ENCODE measurements at places on chromosomes 4 and X.

GRCh38 chrX:8887004-8887403 lies 85.8 kb upstream of the FAM9A start:
- DNase-seq, result no peak

DNA sequence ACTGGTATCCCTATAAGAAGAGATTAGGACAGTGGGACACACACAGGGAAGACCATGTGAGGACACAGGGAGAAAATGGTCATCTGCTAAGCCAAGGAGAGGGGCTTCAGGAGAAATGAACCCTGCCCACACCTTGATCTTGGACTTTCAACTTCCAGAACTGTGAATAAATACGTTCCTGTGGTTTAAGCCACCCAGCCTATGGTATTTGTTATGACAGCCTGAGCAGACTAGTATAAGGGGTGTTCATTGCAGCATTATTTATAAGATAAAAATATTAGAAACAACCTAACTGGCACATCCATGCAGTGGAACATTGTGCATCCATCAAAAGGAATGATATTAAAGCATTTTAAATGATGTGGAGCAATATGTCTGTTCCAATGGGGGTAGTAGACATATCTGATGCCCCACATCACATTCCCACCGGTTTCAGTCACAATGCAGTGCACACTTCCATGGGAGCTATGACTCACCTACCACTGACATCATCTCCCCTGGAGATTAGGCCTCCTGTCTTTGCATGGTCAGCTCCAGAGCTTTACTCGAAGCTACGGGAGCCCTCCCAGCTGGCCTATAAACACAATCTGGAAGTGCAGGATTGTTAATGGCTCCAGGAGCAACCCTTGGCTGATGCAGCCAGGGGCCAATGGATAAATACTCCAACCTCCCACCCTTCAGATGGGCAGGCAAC lies 38.9 kb upstream of the MAMLD1 start:
- DNase-seq, result no peak

DNA sequence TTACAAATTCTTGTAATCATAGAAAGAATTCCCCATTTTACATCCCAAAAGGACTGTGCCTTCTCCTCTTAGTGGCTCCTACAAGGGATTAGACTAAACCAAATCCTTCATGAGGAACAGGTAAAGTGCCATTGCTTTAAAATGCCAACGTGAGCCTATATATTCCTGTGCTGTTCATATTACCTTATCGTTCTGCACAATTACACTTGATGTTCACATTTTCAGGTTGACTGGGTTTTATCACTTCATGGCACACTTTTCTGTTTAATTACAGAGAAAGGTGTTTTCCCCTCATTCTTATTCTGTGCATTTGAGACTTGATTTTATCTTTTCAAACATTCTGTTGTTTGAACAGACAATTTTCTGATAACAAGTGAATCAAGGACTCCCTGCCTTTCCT lies 645.6 kb upstream of the FTHL17 start:
- DNase-seq, result no peak

GRCh38 chr4:177304094-177304493 lies 5.6 kb upstream of the NEIL3 start:
- no peak for DNase-seq

GRCh38 chr4:182809417-182810102 lies 107.6 kb downstream of the DCTD start:
- no peak for DNase-seq

DNA sequence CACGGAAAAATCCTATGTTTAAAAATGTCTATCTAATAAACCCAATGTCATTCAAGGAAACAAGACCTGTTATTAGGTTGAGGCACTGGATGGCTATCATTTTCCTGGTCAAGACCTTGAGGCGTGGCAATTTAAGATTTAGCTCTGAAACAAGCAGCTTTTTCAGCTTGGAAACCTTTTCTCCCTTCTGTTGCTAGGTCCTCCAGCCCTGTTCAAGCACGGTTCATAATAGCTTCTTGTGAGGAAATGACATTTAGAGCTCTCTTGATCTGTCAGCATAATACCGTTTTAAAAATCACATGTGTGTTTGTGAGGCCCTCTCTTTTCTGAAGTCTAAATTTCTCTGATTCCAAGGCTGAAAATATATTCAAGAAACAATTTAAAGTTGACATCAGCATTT lies 133.6 kb upstream of the GRPR start:
- no peak for DNase-seq

GRCh38 chrX:110425222-110426154 lies 66.8 kb downstream of the RTL9 start:
- no peak for DNase-seq

- no peak for DNase-seq
Observed at GRCh38 chrX:109440475-109440874, 41.4 kb downstream of the GUCY2F start.

DNA sequence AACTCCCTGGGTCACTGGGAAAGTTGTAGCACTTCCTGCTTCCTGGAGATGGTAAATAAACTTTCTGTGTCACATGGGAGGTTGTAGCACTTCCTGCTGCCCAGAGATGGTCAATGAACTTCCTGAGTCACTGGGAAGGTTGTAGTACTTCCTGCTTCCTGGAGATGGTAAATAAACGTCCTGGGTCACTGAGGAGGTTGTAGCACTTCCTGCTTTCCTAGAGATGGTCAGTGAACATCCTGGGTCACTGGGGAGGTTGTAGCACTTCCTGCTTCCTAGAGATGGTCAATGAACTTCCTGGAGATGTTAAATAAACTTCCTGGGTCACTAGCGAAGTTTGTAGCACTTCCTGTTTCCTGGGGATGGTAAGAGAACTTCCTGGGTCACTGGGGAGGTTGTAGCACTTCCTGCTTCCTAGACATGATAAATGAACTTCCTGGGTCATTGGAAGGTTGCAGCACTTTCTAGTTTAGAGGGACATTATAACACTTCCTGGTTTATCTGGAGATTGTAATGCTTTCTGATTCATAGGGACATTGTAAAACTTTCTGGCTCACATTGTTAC lies 62.3 kb upstream of the CD99 start:
- no peak for DNase-seq

GRCh38 chr4:110085131-110085530 lies 113.3 kb downstream of the ELOVL6 start:
- DNase-seq, result no peak

GRCh38 chrX:71994601-71995000 lies 84.0 kb downstream of the NHSL2 start:
- DNase-seq, result no peak

GRCh38 chr4:2981256-2981819 lies 18.0 kb downstream of the GRK4 start:
- no peak for DNase-seq

GRCh38 chrX:132292793-132293192 lies 73.5 kb upstream of the RAP2C start:
- DNase-seq, result no peak

DNA sequence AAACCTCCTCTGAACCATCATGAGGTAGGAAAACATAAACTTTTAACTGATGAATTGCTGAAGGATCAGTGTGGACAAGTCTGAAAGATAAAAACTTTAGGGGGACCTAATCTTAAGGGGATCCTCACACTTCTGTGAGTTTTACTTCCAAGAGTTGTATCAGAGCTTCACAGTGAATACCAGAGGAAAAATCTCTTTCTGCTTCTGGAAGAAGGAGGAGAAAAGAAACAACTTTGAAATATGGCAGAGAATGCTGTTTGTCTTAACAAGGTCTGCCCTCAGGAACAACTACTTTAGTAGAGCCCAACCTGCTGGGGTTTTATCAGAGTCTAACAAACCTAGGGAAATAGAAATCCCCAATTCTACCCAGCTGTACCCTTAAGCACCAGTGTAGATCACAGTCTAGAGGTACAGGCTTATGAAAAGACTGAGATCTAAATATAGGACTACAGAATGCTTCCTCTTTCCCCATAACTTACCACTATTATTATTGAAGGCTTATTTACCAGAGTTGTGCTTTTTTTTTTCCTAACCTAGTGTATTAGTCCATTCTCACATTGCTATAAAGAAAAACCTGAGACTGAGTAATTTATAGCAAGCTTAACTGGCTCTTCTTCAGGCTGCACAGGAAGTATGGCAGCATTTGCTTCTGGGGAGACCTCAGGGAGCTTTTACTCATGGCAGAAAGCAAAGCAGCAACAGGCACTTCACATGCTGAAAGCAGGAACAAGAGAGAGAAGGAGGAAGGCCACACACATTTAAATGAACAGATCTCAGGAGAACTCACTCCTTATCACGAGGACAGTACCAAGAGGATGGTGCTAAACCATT lies 167.9 kb downstream of the CAMK2D start:
- no peak for DNase-seq

GRCh38 chr4:24032371-24032989 lies 142.6 kb upstream of the PPARGC1A start:
- no peak for DNase-seq

DNA sequence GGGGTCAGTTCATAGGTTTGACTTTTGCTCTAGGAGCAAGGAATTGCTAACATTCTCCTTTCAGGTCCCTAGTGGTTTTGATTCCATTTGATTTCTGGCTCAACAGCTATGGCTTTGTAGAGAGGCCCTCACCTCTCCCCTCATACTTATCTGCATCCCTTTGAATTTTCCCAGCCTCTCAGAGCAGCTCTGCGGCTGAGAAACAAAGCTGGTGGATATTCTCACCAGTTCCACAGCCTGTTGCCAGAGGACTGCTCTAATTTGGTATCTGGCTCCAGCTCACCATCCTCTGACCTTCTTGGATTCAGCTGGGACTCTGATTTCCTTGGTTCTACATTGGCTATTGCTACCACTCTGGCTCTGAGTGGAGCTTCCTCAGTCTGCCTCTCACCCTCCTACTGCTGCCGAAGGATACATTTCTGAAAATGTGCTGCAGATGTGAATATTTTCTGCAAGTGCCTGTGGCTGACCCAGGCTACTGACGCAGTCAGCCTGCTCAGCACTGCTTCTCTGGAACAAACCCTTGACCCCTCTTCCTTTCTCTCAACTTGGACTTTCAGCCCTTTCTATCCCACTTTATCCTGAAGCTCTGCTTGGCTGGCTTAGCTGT lies 110.9 kb upstream of the ENPEP start:
- DNase-seq, result no peak

GRCh38 chrX:9825129-9825790 lies 39.0 kb downstream of the SHROOM2 start:
- no peak for DNase-seq

- no peak for DNase-seq
Observed at GRCh38 chrX:17475449-17476217, 100.6 kb downstream of the NHS start.

DNA sequence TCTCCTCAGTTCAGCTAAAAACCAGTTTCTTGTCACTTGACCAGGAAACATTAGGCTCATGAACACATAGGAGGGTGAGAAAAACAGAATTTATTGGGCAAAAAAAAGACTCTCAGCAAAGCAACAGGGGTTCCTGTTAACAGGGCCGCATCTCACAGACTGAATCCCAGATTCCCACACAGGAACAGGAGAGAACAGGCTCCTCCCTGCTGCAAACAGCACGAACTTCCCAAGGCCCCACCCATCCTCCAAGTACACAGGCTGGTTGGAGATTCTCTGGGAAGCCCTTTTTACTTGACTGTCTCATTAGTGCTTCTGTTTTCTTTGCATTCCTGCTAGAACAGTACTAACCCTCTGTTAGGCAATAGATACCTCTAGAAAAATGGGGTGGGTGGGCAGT lies 52.4 kb upstream of the IL21 start:
- DNase-seq, result no peak

DNA sequence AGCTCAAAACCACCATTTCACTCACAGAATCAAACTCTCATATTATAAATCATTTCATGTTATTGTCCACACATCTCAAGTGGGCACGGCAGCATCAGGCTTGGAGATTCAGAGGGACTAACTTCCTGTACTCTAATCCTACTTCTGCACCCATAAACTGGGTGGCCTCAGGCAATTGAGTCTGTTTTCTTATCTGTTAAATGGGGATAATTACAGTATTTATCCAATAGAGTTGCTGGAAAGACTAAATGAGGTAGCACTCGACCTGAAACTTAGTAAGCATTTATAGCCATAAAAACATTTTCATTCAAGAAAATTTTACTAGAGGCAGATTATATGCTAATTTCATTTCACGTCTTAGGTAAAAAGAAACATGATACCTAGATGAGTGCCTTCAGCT lies 13.0 kb downstream of the TBC1D1 start:
- DNase-seq, result no peak

DNA sequence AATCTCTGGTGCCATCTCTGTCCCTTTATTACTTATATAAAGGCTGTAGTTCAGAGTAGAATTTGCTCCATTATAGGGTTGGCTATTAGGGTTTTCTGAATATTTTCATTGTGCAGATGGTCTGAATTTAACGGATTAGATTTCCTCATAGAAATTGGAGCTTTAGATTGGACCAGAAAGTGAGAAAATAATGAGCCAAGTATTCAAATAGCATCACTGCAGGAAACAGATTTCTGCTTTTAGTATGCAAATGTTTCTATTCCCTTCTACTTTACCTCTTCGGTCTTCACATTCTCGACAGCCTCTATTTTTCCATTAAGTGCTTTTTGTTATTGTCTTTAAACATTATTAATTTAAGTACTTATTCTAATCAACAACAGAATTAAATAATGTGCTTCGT lies 55.4 kb downstream of the TRIM2 start:
- no peak for DNase-seq

GRCh38 chr4:21991050-21991449 lies 42.5 kb upstream of the KCNIP4 start:
- DNase-seq, result no peak

GRCh38 chr4:152436384-152436783 lies 99.5 kb downstream of the FBXW7 start:
- no peak for DNase-seq

GRCh38 chrX:13102636-13103035 lies 58.2 kb upstream of the FAM9C start:
- DNase-seq, result no peak

DNA sequence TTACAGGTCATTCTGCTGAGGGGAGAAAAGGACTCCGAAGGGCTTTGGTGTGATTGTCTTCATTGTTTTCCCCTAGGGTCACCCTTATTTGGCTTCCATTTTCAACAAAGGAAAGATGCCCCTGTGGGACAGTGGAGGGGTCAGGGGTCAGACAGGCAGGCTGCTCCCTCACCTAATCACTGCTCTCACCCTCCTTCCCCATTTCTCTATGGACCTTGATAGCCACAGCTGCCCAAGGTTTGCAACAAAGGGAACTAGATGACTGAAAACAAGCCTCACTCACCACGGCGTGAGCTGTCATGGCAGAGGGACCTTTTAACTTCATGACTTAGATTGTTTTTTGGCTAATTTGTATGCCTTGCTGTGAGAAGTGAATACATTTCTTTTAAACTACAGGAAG lies 40.7 kb downstream of the C4orf51 start:
- DNase-seq, result no peak

- no peak for DNase-seq
Observed at GRCh38 chr4:23878912-23879732, 10.7 kb downstream of the PPARGC1A start.
